ENCODE measurements at places on chromosomes 11 and 22.

GRCh38 chr11:2580571-2581001 lies 119.2 kb downstream of the KCNQ1OT1 start:
- no peak for DNase-seq

DNA sequence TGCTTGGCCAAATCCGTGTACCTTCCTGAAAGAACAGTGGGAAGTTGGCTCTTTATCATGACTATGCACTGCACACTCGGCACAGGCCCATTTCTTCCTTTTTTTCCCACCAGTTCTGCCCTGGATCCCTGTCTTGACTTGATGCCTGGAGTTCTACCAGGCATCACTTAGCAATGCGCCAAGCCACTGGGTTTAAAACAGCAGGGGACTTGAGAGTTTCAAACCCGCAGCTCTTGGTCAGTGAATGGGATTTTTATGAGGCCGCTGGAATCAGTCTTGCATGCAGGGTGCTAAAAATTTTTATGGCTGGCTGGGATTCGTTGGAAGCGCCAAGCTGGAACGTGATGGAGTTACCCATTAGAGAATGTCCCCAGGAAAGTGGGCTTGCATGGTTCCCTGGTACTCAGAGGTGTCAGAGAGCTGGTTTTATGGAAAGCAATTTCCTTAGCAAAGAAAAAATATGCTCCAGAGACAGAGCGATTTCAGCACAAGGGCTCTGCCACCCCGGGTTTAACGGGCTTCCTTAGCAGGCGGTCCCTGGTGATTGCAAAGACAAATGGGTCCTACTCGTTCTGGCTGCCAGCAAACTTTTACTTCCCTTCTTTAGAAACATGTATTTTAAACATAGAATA lies 432.9 kb downstream of the TENM4 start:
- no peak for DNase-seq

- no peak for DNase-seq
These were observed 97.0 kb downstream of the ST3GAL4 start for GRCh38 chr11:126452241-126453101.

DNA sequence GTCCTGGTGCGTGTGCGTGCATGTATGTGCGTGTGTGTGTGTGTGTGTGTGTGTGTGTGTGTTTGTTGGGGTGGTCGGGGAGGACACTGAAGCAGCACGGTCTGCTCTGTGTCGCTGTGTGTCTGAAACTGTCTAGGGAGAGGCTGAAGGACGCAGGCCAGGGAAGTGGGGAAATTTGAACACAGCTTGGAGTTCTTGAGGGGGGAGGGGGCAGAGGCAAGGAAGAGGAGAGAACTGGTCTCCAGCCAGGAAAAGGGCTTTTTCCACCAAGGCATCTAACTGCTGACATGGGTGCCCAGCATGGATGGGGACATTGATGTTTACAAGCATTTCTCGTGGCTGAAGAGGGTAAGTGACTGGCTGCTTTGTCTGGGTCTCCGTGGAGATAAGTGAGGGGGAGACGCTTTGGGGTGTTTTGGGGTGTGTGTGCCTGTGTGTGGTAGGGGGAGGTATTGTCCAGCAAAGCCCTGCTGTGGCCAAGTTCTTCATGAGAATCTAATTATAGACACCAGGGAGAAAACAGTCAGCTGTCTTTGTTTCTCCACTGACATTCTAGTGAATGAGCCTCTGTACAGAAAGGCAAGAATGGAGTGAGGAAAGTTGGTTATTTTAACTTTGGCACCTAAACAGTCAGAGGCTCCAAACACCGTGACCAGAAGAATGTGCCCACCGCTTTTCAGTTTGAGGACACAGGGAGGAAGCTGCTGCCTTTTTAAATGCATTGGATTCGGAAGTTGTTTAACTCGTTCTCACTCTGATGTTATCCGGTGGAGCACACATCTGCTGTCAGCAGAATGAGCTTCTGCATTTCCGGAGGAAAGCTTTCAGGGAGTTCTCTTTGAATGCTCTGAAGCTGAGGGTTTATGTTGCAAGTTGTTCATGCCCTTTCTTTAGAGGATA lies 63.7 kb downstream of the PPFIBP2 start:
- no peak for DNase-seq

- no peak for DNase-seq
These were observed 30.7 kb upstream of the PRODH start for GRCh38 chr22:18966748-18967147.

- no peak for DNase-seq
These were observed 265.9 kb downstream of the LARGE1 start for GRCh38 chr22:33654173-33654895.

DNA sequence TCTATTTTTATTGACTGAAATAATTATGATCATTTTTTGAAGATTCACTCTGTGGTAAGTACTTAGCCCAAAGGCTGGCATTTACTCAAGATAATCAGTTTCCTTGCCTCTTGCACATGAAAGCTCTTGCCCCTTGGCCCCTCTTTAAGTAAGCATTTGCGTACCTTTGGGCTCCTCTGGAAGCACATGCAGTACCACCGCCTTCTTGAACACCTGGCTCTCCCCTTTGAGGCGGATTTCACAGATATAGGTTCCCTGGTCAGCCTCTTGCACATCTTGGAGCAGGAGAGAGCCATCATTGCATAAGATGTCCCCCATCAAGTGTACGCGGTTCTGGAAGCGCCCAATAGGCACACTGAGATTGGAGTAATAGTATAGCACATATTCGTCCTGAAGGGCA lies 14.5 kb downstream of the JAML start:
- DNase-seq = no peak

- DNase-seq = no peak
These were observed 7.0 kb downstream of the ALDH3B1 start for GRCh38 chr11:68016904-68017817.

DNA sequence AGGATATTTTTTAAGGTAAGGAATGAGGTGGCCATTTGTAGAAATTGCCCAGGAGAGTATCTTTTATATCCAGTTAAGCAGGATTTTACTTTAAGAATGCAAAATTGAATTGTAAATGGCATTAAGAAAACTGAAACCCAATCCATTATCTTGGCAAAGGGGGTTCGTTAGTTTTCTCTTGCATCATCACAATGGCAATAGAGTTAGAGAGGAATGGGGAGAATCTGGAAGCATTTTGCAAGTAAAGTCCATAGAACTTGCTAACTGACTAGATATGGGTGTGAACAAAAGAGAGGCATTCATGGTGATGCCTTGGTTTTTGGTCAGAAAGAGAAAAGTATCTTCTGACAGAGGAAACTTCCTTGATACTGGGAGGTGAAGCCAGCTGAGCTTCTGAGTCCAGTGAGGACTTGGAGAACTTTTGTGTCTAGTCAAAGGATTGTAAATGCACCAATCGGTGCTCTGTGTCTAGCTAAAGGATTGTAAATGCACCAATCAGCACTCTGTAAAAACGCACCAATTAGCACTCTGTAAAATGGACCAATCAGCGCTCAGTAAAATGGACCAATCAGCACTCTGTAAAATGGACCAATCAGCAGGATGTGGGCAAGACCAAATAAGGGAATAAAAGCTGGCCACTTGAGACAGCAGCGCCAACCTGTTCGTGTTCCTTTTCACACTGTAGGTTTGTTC lies 3.6 kb upstream of the CCDC117 start:
- no peak for DNase-seq

DNA sequence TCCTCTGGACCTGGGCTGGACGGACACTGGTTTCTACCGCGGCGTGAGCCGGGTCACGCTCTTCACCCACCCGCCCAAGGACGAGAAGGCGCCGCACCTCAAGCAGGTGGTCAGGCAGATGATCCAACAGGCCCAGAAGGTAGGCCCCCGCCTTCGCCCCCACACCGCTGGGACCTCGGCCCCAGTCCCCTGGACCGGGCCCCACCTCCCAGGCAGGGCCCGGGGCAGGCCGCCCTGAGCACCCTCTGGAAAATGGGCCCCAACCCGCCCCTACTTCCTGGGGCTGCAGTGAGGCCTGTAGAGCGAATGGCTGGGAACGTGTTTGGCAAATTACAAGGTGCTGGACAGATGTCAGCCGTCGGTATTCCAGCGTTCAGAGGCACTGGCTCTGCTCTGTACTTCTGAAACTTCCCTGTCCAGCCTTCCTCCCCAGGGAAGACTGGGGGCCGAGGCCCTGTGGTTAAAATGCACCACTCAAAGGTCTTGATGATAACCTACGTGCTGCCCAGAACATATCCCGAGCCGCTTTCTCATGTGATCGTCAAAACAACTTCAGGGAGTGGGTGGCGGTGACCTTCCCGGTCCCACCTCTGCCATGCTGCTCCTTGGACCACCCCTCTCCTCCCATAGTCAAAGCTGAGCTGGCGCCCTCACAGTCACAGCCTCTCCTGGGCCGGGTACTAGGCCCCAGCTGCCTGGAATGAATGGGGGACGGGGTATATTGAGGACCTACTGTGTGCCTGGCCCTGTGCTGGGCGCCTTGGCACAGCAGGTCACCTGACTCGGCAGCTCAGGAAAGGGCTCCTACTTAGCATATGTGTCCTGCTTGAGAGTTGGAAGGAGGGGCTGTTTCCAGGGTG lies 869 bp downstream of the FAM83F start:
- no peak for DNase-seq

DNA sequence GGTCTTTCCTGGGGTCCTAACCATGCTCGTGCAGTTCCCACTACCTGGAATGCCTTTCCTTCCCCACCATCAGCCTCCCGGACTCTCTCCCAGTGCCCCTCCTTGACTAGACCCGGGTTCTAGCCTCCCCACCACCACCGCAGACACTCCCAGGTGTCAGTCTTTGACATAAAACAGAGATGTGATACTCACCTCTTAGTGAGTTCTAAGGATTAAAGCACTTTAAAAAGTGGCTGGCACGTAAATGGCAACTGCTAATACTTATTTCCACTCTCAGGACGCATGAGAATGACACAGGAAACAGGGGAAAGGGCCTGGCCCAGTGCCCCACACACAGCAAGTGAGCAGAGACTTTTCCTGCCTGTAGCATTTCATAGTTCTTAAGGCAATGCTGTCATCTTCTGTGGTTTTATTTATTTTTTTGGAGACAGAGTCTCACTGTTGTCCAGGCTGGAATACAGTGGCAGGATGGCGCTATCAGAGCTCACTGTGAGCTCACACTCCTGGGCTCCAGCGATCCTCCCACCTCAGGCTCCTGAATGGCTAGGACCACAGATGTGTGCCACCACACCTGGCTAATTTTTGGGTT lies 1.9 kb upstream of the SLC25A45 start:
- peak; percentile 14 for DNase-seq

GRCh38 chr22:21936151-21936775 lies 16.4 kb downstream of the PPM1F start:
- no peak for DNase-seq

DNA sequence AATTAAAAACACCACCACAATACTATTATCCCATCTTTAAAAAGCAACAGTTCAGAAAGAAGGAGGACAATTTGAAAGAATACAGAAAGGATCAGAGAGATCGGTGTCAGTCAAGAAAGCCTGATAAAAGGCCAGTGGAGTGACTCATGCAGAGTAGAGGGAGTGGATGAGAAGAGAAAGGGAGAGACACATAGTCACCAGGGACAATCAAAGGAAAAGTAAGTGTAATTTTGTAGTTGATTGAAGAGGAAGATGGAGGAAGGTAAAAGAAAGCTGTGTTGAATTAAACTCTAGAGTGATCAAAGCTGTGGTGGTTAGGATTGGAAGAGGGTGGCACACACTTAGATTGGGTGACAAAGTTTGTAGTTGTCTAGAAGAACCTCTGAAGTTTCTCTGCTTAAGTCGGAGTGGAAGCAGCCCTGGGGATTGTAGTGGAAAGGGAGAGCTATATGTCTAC lies 14.1 kb downstream of the SPECC1L start:
- DNase-seq = no peak
